ENCODE measurements at places on chromosomes 16 and 17.

DNA sequence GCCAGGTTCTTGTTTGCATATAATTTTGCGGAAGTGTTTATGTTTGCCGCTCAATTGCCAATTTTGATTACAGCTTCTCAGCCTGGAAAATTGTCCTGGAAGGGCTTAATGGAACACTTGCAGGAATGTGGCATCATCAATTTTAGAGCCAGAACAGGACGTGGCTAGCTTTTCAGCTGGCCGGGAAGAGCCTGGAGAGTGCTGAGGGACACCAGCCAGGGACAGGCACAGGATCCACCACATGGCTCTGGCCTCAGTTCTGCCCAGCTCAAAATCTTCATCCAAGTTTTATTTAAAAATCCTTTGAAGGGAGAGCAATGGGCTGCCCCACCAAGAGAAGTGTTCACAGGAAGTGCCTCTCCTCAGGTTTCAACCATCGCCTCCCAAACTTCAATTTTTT is 287.2 kb upstream of the HSBP1 start:
- DNase-seq: no peak

DNA sequence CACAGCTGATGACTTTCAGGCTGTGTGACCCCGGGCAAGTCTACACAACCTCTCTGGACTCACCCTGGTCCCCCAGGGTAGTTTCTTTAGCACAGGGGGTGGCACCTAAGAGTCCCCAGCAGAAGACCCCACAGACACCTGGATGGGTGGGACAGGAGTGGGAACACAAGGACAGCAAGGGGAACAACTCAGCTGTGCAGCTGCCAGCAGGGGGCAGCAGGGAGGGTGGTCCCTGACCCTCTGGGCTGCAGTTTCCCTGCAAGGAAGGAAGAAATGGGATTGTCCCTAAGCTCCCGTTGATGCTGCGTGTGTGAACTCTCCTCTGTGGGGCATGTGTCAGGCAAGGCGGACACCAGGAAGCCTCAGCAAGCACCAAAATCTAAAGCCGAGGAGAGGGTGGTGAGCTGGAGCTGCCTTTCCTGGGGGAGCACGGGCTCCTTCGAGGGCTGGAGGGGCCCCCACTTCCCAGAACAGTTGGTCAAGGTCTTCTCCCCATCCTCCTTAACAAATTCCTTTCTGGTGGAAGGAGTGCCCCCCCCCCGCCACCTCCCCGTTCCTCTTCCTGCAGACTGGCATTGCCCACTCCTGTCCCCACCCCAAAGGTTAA is 24.1 kb upstream of the CDH5 start:
- no peak for DNase-seq

DNA sequence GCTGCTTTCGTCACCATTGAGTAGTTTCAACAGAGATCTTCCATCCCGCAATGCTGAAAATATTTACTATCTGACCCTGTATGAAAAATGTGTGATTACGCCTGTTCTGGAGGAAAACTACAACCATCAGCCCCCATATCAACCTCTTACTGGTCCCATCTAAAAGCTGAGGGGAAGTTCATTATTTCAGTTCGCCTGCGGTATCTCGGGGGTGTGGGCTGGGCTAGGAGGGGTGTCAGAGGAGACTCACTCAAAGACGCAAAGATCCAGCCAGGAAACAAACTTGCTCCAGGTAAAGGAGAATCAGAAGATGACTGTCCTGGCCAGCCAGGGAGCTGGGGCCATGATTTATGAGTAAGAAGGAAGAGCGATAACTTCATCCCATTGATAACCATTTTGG is 13.7 kb downstream of the CACNG1 start:
- DNase-seq: no peak

GRCh38 chr16:12941896-12942295 is 40.5 kb downstream of the SHISA9 start:
- no peak for DNase-seq

- no peak for DNase-seq
Observed at GRCh38 chr16:27398894-27399853, 2.8 kb upstream of the IL21R start.

DNA sequence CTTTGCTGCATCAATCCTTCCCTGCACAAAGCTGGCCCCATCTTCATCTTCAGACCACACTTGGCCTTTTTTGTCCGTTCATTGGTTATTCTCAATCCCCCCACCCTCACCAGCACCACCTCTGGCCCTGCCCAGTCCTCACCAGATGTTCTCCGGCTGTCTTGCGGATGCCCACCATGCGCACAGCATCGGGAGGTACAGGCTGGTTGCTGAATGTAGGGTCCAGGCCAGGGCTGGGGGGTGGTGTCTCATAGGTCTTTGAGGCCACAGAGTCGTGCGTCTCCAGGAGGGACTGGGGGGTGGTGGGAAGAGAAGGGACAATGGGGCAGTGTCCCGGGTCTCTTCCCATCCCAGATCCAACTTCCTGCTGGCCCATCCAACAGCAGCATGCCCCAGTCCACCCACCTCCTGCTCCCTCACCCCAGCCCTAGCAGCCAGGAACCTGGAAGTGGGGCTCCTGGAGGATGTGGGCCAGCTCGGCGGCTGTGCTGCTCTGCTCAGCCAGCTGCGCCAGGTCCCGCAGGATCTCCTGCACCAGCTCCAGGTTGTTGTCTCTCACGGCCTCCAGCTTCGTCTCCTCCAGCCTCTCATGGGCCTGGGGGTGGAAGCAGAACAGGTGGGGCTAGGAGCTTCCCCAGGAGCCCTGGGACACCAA is 24.4 kb downstream of the MPP2 start:
- no peak for DNase-seq

GRCh38 chr17:76586741-76587487 is 1.3 kb upstream of the ST6GALNAC2 start:
- no peak for DNase-seq

DNA sequence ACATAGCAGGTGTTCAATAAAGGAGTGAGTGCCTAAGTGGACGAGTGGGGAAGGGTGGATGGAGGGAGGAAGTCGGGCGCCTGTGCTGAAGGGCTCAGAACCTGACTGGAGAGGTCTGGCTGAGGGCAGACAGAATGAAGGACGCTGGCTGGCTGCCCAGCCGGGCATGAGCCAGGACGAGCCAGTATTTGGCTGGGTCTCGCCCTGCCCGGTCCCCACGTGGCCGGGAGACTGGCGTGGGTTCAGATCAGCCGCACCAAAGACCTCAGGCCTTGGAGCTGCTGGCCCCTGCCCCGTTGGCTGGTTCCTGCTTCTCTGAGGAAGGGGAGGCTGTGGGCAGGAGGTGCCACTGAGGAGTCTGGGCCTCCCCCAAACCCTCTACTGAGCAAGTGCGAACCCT is 79.8 kb downstream of the ENGASE start:
- no peak for DNase-seq

GRCh38 chr16:86625029-86625428 is 46.7 kb downstream of the FOXL1 start:
- DNase-seq: no peak

DNA sequence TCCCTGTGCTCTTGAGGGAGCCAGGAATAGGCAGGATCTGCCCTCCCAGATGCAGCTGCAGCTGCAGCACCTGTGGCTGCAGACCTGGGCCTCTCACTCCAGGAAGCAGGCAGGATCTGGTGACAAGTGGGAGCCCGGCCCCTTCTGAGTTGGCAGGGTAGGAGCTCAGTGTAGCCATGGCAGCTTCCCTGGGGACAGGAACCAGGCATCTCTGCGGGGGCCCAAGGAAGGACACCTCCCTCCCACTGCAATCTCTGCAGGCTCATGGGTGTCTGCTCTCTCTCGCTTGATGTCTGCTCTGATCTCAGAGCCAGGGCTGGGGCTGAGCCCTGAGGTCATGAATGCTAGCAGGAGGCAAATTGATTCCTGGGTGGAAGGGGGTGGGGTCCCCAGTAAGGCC is 592.5 kb upstream of the CA10 start:
- no peak for DNase-seq

- DNase-seq: no peak
Observed at GRCh38 chr16:49698931-49699840, 156.7 kb downstream of the ZNF423 start.

- DNase-seq: peak; percentile 57
Observed at GRCh38 chr17:75720656-75721462, at the start of gene ITGB4. TSS of gene ITGB4 (plus strand) at chr17:75721459. CDS start at chr17:75724704, 3,245 bp downstream.

- DNase-seq: peak; percentile 70
Observed at GRCh38 chr16:81616321-81617020, 162.6 kb upstream of the PLCG2 start.

DNA sequence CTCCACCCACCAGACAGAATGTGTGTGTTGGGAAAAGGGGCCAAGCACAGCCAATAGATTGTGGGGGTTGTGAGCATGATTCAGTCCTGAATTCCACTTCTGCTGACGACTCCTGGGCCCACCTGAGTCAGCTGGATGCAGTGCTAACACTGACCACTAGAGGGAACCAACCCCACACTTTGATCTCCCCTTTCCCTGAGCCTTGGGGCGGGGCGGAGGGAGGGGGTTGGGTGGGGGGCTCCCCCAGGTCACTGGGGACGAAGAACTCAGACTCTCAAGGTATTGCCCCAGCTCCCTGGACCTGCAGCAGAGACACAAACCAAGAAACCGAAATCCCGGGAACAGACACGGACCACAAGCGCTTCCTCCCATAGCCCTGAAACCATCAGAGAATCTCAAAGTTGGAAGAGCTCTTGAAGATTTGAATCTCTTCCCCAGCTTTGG is 621 bp upstream of the CSHL1 start:
- DNase-seq: peak; percentile 50

- DNase-seq: no peak
Observed at GRCh38 chr17:2916461-2916860, 120.2 kb downstream of the RAP1GAP2 start.

DNA sequence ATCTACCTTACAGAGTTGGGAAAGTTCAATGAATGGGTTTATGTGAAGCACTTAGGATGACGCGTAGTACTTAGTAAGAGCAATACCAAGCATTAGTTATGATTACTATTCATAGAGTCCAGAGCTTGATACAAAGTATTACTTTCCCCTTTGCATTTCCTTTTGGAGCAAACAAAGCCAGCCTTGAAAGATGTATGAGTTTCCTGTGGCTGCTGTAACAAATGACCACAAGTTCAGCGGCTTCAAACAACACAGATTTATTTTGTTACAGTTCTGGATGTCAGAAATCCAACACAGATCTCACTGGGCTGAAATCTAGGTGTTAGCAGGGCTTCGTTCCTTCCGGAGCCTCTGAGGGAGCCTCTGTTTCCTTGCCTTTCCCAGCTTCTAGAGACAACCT is 8.6 kb upstream of the MLYCD start:
- no peak for DNase-seq

DNA sequence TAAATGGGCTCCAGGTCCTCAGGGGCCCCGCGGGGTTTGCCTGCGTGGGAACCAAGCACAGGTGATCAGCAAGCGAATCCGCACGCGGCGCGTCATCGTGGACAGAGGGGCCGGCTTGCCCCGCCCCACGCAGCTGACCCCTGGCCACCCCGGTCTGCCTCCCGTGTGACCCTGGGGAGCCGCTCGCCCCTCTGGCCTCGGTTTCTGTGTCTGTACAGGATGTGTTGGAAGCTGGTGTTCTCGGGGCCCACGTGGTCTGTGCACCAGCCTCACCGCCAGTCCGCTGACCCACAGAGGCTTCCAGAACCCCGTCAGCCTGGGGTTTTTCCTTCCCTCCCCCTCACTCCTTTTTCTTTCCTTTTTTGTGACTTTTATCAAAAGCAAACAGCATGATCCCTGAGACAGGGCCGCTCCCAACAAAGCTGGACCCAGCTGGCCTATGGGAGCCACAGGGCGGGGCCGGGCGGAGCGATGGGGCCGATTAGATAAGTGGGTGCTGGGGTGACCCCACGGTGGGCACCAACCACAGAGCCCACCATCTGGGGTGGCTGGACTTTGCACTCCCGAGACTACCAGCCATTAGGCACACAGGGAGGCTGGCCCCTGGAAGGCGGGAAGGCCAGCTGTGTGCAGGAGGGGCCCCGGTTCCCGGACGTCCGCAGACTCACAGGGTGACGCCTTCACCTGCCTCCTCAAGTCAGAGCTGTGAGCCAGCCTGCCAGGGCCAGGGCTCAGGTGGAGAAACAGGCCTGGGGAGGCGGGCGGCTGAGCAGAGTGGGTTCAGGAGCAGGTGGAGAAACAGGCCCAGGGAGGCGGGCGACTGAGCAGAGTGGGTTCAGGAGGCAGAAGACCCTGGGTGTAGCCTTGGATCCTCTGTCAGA is 56.0 kb downstream of the ZFPM1 start:
- DNase-seq: no peak

DNA sequence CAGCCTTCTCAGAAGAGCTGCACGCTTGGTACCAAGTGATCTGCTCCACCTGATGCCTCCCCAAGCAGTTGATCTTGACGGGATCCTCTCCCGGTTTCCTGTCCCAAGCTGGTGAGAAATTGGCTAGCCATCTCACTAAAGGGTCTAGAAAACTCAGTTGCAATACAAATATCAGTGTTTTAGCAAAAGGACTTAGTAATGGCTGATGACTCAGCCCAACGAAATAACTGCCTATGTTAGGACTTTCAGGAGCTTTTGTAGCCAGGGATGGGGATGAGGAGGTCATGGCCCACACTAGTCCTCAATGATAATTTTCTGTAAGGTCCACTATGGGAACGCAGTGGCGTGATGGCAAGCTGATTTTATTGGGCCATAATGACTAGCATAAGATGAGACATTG is 23.3 kb upstream of the ENGASE start:
- DNase-seq: no peak

DNA sequence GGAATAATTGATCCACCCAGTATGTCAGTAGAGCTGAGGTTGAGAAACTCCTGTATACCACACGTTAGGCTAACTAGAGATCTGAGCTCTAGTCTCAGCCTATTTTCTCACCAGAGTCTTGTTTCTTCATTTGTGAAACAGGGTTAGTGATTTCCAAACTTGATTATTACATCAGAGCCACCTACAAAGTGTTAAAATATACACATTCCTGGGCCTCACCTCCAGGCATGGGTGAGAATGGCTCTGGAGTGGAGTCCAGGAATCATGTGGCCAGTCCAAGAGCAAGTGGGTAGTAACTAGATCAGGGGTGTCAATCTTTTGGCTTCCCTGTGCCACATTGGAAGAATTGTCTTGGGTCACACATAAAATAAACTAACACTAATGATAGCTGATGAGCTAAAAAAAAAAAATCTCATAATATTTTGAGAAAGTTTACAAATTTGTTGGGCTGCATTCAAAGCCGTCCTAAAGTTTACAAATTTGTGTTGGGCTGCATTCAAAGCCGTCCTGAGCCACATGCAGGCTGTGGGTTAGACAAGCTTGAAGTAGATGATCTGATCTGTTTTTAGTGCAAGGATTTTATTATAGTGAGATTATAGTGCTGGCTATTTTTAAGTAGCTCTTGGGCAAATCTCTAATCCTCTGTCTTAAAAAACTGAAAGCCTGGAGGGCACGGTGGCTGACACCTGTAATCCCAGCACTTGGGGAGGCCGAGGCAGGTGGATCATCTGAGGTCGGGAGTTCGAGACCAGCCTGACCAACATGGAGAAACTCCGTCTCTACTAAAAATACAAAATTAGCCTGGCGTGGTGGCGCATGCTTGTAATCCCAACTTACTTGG is 20.4 kb downstream of the PRCD start:
- DNase-seq: no peak

DNA sequence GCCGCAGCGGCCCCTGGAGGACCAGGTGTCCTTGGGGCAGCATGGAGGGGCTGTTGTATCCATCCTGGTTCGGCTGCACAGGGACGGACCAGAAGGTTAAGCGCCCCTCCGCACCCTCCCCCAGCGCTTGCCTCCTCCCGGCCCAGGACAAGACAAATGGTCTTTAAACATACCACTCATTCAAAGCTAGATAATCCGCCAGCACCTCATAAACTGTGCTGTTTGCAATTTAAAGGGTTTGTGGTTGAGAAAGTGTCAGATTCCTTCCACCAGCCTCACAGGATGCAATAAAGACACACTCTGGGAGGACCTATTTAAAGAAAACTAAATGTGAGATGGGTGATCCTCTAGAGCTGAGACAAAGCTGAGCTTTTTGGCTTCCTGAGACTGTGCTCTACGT is 426.2 kb upstream of the EEF2KMT start:
- DNase-seq: no peak

GRCh38 chr17:62641153-62641552 is 13.7 kb downstream of the MRC2 start:
- DNase-seq: no peak
